ENCODE measurements at places on chromosomes 13 and 19.
A peak's percentile ranks its signal among the peaks of the same experiment; 100 is the strongest.

- peak; percentile 19 for DNase-seq
Observed at GRCh38 chr13:98050041-98050466, 92.8 kb upstream of the FARP1 start.

DNA sequence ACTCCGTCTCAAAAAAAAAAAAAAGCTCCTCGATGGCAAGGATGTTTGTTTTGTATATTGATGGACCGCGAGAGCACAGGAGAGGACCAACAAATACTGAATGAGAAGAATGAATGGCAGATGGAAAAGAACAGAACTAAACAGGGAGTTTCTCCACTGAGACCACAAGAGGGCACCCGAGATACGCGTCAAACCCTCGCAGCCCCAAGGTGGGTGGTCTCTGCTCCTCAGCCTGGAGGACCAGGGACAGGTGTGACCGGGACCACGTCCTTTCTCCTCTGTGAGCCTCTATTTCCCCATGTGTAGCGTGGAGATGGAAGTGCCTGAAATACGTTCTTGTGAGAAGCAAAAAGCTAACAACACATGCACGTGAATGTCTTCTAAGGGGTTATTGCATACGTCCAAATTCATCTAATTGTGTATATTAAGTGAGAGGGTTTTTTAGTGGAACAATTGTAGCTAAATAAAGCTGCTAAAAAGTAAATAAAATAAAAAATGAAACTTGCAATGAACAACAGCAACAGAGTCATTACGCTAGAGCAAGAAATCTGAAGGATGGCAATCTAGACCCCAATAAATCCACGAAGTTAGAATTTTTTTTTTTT, 8.3 kb upstream of the CDC42EP5 start:
- DNase-seq = no peak

DNA sequence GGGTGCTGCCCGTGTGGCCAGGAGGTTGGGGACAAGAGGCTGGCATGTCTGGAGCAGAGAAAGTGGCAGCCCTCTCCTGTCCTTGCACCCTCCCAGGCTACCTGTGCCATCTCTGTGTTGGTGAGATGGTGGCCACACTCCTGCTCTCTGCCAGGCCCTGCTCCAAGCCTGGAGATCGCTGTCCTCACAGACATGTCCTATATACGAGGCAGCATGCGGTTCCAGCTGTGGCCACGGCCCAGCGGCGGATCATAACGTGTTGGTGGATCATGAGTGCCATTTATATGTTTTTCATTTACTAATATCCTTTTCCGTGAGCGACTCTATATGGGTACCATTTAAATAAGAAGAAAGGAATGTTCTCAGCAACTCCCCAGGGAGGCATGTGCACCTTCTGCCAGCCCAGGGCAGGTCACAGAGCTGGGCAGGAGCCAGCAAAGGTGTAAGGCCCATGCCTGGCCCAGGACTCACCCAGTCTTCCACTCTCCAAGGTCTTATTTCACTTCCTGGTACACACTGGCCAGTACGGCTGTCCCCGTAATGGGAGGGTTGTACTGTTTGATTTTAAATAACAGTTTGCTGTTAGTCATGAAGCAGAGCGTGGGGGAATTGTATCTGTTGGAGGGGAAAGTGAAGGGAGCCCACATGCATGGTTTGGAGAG, 47.2 kb upstream of the LDLR start:
- DNase-seq = no peak

DNA sequence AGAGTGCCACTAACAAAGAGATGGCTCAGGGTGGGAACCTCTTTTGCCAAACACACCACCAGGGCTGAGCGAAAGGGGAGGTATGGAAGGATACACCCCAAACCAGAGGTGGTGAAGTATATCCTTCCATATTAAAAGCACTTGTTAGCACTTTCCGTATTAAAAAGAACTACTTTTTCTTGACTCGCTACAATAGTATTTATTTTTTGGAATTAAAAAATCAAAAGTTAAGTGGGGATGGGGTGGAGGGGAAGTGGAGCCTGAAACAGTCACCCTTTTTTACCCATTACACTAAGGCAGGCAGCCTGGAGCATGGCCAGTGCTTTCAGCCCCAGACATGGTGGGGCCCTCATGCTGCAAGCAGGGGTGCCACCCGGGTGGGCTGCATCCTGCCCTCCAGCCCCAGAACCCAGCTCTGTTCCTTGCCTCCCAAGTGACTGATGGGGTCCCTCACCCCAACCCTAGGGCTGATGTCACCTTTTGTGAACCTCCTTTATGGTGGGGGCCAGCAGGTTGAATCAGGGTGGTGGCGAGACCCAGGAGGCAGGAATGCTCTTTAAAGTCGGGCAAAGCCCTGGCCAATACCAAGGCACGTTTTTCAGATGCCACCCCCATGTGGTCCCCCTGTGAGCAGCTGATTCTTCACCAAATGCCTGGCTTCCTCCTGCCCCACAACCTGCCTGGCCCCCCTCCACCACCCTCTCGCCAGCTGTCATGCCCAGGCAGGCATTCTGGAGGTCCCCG, 31.0 kb downstream of the LYL1 start:
- DNase-seq = no peak

- no peak for DNase-seq
Observed at GRCh38 chr13:26025196-26025595, 26.6 kb downstream of the SHISA2 start.

- DNase-seq = no peak
Observed at GRCh38 chr19:1173159-1173844, 766 bp downstream of the SBNO2 start.

DNA sequence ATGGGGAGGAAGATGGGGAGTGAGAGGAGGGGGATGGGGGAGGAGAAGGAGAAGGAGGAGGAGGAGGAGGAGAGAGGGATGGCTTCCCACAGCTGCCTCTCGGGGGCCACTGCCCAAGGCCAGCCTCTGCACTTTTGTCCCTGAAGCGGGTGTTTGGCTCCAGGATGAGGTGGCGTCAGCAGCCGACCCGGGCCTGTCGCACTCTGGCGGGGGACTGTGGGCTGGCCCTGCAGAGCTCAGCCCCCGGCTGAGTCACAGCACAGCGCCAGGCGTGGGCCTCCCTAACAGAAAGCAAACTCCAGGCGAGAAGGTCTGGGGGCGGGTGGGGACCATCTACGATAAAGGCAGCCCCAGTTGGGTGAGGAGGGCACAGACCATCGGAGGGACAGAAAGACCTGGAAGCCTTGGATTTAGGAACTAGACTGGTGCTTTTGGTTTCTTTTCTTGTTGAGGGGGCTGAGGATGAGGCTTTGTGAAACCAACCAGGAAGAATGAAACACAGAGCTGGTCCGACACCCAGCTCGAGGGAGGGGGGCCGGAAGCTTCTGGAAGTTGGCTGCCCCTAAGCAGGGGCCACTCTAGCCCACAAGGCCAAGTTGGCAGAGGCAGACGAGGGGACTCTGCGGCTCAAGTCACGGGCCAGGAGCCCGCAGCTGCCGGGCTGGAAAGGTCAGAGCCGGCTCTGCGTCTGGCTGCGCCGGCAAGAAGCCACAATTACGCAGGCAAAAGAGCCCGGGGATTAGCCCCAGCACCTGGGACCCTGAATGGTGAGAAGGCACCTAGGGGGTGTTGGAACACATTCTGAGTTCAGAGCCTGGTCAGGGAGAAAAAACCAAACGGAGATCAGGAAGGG, 18.2 kb downstream of the LSM4 start:
- DNase-seq = peak; percentile 60

GRCh38 chr19:48493718-48494401, 17.8 kb downstream of the LMTK3 start:
- no peak for DNase-seq

GRCh38 chr13:46804391-46804815, 7.4 kb upstream of the ESD start:
- DNase-seq = no peak

Measured in COLO829 (cell line).